Body of pancreas (tissue), 4 donors: ENCODE measurements at places on chromosomes 11 and 22.

GRCh38 chr11:2474059-2474901 is 29.5 kb downstream of the KCNQ1 start:
- DNase-seq, result no peak

- no peak for DNase-seq
These were observed 81.8 kb upstream of the SHANK2 start for GRCh38 chr11:71334191-71334590.

GRCh38 chr11:101049123-101049522 is 80.5 kb downstream of the PGR start:
- no peak for DNase-seq

DNA sequence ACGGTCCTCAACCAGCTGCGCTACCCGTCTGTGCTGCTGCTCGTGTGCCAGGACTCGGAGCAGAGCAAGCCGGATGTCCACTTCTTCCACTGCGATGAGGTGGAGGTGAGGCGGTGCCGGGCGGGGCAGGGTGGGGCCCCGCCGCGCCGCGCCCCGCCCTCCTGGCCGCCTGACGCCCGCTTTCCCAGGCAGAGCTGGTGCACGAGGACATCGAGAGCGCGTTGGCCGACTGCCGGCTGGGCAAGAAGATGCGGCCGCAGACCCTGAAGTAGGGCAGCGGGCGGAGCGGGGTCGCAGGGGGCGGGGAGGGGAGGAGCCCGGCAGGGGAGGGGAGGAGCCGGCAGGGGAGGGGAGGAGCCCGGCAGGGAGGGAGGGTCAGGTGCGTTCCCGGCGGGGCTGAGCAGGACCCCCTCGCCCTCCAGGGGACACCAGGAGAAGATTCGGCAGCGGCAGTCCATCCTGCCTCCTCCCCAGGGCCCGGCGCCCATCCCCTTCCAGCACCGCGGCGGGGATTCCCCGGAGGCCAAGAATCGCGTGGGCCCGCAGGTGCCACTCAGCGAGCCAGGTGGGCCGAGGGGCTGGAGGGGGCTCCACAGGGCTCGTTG is 14.7 kb downstream of the EPS8L2 start:
- DNase-seq, result no peak

GRCh38 chr11:69321877-69322361 is 28.0 kb downstream of the MYEOV start:
- no peak for DNase-seq

DNA sequence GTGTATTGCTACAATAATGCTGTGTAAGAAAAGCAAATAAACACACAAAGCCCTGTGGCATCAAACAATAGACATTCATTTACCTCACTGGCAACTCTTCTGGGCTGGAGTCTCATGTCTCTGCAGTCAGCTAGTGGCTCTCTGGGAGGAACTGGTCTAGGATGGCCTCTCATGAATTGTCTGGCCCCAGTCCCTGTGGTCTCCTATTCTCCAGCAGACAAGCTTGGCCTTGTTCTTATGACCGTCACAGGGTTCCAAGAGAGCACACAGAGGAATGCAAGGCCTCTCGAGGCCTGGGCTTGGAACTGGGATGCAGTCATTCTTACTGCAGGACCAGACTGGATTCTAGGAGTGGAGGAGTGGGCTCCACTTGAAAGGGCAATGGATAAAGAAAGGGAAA is 141.2 kb upstream of the NTM start:
- DNase-seq, result no peak

DNA sequence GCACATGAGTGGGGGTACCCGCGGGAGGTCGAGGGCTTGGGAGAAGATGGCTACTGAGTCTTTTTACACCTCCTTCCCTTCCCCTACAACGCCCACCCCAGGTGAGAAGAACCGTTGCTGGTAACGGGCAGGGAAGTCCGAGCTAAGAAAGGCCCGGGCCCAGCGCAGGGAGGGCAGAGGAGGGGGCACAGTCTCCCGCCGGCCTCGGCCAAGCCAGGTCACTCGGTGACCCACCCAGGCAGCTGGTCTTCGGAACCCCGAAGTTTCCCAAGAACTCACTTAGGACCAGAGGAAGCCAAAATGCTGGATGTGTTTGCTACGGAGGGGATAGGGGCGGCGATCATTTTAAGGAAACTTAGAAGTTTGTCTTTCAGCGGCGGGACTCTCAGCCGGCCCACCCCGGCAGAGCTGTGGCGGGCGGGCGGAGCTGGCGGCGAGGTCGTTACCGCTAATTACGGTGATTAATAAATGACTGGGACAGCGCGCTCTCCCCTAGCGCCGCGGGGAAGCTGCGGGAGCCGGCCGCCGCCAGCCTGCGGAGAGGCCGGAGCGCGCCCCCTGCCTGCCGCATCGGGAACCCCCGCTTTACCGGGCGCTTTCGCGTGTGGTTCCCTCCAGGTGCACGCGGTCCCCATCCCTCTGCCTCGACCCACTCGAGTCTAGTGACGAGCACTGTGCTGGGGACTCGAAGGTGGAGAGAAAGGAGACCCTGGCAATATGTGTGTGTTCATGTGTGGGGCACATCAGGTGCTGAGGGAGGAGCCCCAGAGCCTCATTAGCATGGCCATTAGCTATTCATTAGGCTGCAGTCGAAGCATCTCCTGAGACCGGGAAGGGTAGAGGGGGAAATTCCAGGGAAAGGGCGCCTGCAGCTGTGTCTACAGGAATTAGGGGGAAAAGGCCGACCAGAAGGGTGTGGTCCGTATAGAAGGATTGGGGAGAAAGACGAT is 945 bp downstream of the ROBO3 start:
- peak; percentile 47 for DNase-seq

DNA sequence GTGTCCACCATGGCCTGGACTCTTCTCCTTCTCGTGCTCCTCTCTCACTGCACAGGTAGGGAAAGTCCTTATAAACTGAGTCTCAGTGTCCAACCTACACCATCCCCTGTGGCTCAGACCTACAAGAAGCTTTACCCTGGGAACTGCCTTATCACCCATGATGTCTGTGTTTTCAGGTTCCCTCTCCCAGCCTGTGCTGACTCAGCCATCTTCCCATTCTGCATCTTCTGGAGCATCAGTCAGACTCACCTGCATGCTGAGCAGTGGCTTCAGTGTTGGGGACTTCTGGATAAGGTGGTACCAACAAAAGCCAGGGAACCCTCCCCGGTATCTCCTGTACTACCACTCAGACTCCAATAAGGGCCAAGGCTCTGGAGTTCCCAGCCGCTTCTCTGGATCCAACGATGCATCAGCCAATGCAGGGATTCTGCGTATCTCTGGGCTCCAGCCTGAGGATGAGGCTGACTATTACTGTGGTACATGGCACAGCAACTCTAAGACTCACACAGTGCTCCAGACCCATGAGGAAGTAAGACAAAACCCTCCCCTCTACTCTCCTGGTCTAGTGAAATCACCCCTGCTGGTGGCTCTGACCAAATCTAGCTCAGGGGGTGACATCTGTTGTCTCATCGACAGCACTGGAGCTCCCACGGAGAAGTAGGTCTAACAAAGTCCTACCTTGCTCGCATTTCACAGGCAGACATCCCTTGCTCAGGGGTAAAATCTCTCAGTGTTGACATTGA is 74.3 kb downstream of the VPREB1 start:
- no peak for DNase-seq

- DNase-seq, result no peak
These were observed 4.7 kb upstream of the C11orf86 start for GRCh38 chr11:66970371-66970806.

DNA sequence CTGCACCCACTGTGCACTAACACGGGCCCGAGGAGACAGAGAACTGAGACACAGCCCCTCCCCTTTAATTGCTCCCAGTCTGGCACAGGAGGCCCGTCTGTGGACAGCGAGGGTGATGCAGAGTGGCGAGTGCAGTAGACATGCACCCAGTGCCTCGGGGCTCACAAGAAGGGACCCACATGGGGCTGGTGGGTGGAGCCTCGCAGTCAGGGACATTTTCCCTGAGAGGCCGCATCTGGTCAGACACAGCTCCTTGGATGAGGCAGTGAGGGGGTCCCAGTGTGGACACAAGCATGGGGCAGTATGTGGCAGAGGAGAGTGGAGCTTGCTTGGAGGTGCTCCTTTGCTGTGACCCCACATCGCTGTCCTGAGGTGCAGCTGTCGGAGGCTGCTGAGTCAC is 54.8 kb downstream of the SBF1 start:
- DNase-seq, result no peak

DNA sequence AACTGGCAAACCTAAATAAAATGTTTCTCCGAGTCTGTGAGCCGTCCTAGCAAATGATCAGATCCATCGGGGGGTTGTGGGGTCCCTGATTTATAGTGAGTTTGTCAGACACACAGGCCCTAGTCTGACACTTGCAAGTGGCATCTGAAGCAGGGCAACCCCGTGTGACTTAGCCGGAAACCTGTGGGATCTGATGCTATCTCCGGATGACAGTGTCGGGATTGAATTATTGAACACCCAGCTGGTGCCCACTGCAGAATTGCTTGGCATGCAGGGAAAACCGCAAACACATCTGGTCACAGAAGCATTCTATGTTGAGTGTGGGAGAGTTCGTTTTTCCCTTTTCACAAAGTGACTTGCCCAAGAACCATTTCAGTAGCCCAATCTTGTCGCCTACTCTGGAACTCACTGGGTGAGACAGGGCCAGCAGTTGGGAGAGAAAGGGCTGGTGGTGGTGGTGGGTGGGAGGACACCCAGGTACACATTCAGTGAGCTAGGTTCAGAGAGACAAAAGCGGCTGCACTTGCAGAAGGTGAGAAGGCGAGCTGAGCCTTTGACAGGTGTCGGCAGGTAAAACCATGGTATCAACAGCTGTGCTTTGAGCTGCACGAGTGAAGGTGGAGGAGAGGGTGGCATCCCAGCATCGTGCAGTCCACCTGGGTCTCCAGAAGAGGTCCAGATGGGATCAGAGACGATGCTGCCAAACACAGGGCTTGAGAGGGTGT is 33.7 kb upstream of the B3GAT1 start:
- no peak for DNase-seq

DNA sequence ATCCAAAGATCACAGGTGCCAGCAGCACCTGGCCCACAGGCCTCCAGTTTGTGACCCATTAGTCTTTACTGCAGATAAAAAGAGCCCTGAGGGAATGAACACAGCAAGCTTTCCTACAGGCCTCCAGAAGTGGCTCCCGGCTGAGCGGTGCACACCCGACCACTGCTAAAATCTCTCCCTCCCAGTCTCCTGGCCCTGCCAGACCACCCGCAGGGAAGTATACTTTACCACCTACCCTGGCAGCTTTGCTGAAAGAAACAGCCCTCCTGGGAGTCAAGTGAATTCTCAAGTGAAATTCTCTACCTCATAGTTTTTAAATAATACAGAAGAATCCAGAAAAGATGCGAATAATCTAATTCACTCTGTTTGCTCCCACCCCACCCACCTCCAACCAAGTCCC is 15.4 kb upstream of the MTNR1B start:
- DNase-seq, result no peak

GRCh38 chr22:48475661-48476345 is 1351.9 kb downstream of the BRD1 start:
- DNase-seq, result no peak

DNA sequence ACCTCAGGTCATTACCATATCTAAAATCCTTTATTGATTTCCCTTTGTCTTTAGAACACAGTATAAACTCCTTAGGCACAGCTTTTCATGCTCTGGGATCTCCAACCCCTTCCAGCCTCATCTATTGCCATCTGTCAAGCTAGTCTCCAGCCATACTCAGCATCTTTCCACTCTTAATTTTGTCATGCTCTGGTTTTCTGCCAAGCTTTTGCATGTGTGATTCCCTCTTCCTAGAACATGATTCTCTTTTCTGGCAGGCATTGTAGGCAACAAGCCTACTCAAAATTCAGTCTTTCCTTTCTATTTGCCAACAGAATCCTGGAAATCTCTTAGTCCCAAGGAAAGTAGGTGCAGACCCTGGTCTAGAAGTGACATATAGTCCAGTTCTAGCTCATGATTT is 35.5 kb upstream of the SLC6A5 start:
- no peak for DNase-seq

DNA sequence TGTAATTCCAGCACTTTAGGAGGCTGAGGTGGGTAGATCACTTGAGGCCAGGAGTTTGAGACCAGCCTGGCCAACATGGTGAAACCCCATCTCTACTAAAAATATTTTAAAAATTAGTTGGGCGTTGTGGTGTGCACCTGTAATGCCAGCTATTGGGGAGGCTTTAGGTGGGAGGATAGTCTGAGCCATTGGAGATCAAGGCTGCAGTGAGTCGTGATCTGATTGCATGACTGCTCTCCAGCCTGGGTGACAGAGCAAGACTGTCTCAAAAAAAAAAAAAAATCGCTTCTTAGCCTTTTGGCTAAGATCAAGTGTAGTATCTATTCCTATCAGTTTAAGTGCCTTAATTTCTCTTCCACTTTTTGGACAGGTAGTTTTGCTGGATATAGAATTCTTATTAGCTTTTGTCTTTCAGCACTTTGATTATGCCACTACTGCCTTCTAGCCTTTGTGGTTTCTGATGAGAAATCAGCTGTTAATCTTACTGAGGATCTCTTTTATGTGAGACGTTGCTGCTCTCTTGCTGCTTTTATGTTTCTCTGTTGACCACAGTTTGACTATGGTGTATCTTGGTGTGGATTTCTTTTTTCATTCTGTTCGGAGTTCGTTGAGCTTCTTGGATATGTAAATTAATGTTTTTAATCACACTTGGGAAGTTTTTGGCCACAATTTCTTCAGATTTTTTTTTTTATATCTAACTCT is 24.7 kb downstream of the CHEK1 start:
- DNase-seq, result no peak

- DNase-seq, result no peak
These were observed 208.1 kb downstream of the CTTN start for GRCh38 chr11:70606248-70606950.

DNA sequence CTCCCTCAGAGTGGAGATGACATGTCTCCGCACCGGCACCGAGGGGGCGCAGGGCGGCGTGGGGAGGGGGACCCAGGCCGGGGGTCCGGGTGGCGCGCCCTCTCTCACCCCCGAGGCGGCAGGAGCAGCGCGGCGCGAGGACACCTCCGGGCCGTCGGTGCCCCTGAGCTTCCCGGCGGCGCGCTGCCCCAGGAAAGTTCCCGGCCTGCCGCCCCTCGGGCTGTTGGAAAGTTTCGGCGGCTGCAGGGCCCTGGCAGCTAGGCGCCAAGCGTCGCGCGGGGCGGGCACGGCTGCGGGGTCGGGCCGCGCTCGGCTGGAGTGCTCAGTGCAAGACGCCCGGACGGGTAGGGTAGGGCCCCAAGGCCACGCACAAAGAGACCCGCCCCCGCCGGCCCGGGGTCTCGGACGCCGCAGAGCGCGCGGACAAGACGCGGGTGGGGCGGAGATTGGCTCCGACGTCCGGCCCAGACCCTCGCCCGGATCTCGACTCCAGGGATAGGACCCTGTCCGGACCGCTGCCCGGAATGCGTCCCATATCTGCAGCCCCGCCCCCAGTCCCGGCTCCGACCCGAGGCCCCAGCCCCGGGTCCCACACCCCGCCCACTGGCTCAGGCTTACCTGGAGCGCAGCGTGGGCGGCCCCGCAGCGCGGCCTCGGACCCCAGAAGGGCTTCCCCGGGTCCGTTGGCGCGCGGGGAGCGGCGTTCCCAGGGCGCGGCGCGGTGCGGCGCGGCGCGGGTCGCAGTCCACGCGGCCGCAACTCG is 471 bp downstream of the ARVCF start:
- peak; percentile 55 for DNase-seq

- DNase-seq, result no peak
These were observed 4.7 kb upstream of the CASP5 start for GRCh38 chr11:105027678-105028077.

- DNase-seq, result peak; percentile 24
These were observed 21.2 kb downstream of the PDE2A start for GRCh38 chr11:72652873-72653630.
